NCI-H2171 (cell line): ENCODE measurements at places on chromosomes 6 and 20.

DNA sequence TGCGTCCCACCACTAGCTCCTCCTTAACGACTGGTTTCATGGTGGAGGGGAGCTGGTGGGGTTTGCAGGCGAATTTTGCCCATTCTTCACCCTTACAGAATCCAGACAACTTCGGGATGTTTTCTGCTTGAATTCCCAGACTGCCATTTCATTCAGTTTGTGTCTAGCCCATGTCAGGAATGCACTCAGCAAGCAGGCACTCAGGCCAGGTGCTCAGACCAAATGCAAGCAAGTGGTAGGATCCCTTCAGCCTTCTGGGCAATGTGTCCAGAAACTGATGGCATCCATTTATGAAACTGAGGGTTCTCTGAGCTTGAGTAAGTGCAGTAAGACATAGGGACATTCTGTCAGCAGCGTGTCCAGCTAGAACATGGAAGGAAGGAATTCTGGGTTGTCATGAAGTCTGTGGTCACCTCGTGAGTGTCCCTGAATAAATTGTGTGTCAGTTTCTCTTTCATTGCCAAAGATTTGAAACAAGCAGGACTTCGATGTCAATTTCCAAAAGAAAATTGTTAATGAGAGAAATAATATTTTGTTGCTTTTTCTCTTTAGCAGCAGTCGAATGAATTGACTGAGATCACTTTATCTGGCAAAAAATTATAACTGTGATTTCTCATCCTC, 21.8 kb upstream of the DACT2 start:
- DNase-seq, result no peak

- DNase-seq, result no peak
These were observed 206.8 kb upstream of the SLC35B3 start for GRCh38 chr6:8642131-8642530.

GRCh38 chr20:6714279-6714711, 53.2 kb upstream of the BMP2 start:
- DNase-seq, result no peak

GRCh38 chr20:52457826-52458225, 266.2 kb upstream of the ZFP64 start:
- DNase-seq, result no peak

GRCh38 chr6:69129046-69129445, 494.0 kb downstream of the ADGRB3 start:
- DNase-seq, result no peak

- DNase-seq, result no peak
These were observed 44.2 kb downstream of the PLCG1 start for GRCh38 chr20:41181567-41181966.

- DNase-seq, result no peak
These were observed 24.3 kb upstream of the OLIG3 start for GRCh38 chr6:137518386-137518983.

GRCh38 chr20:25859649-25860530, 163.2 kb upstream of the ZNF337 start:
- DNase-seq, result peak; percentile 68

DNA sequence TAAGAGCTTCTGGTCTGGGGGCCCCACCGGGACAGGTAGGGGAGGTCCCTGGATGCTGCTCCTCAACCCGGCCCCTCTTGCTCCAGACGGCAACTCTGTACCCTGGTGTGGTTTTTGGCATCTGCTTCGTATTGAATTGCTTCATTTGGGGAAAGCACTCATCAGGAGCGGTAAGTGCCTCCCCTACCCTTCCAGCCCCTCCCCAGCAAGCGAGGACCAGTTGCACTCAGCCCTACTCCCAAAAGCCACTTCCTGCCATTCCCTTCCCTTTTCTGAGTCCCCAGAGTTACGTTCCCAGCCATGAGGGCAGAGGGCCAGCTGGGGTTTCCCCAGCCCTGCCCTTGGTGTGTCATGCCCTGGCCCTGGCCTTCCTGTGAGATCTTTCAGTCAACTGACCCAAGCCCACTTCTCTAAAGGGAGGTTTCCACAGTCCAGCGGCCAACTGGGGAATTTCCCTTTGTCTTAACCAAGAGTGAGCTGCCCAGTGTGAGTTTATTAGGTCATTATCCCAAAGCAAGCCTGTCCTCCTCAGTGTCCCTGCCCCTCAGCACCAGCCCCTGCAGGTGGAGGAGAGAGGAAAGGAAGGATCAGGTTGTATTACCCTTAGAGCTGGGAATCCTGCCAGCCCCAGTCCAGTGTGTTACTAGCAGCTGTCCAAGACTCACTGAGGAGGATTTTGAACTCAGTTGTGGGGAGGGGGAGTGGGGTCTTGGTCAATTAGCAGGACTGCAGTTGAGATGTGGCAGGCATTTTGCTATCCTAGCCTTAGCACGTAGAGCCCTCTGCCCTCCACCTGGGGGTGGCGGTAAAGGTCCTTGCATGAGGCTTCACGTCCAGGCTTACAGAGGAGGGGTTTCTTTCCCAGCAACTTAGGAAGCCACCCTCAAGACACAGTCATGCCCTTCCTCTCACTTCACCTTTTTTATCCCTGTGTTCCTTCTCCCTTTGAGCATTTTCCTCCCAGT, 45.8 kb downstream of the TM9SF4 start:
- peak; percentile 39 for DNase-seq

- no peak for DNase-seq
These were observed 80.3 kb downstream of the LPA start for GRCh38 chr6:160583794-160584193.

DNA sequence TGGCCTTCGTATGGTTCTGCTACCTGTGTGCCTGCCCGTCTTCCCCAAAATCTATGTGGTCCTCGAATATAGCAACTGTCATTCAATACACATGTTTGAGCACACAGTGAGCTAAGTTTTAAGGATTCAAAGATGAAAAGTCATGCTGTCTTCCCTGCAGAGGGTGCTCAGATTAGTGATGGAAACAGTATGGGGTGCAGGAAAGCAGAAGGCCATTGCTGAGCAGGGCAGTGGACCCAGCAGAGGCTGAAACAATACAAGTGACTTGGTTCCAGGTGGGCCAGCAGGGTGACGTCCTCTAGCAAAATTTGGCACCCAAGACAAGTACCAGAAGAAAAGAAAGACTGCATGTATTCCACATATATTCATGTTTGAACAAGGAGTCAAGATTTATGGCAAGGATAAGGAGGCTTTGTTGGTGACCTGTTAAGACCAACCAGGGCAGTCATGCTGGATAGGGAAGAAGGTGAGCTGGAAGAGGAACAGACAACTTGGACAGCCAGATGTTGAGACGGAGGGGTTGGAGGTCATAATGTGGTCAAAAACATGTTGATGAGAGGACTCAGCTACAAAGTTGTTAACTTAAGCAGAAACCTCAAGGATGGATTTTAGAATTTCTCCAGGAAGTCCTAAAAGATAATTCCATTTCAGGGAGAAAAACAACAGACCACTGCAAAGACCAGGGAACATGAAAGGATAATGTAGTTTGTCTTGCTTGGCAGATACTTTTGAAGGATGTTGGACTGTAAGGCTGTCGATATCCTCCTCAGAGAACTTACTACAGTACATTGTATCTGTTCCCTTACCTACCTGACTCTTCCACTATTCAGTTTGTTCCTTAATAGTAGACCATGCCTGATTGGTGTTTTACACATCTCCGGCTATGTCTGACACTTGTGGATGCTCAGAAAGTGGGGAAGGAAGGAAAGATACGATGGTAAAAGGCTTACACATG, 2.5 kb downstream of the HLA-DQA1 start:
- no peak for DNase-seq

DNA sequence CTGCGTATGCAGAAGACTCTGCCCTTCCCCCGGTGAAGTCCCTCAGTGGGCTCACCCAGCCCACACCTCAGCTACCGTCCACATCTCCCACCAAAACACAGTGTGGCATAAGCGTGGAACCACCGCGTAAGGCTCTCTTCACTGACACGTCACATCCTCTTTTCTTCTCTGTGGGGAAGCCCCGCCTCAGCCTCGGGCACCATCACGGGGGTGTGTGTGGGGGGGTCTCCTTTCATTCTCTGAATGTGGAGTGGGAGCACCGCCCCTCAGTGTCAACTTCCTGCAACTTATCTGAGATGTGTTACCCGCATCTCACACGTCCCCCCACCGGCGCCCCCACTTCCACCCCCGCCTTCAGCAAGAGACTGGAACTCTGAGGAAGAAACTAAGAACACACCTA, 388.4 kb upstream of the JARID2 start:
- DNase-seq, result no peak

GRCh38 chr6:110421749-110422443, 6.5 kb upstream of the DDO start:
- no peak for DNase-seq

DNA sequence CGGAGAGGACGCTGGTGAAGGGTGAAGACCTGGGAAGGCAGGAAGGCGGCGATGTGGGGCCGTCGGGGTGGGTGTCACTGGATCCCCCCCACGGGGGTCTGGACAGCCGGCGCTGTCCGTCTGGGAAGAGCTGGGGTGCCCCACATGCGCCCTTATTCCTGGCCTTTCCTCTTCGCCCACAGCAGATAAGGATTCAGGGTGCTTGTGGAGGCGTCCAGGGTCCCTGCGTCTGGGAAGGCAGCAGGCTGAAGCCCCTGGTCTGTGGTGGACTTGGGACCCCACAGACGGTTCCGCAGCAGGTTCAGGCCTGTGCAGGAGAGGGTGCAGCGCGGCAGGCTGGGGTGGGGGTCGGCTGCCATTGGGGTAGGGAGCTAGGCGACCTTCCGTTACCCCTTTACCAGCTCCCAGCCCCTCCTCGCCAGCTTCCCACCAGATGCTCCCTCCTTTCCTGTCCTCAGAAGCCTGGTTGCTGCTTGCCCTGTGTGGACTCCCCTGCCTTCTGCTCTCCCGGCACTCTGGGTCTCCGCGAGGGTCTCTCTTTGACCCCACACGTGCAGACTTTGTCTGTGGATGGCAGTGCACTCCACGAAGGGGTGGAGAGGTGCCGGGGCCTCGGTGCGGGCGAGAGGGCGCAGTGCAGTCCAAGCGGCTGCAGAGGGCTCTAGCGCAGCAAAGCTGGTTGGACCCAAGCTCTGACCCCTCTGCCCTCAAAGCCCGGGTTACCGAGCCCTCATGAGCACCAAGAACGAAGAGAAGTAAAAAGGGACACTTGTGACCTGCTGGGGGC, 2.1 kb upstream of the GATA5 start:
- no peak for DNase-seq

DNA sequence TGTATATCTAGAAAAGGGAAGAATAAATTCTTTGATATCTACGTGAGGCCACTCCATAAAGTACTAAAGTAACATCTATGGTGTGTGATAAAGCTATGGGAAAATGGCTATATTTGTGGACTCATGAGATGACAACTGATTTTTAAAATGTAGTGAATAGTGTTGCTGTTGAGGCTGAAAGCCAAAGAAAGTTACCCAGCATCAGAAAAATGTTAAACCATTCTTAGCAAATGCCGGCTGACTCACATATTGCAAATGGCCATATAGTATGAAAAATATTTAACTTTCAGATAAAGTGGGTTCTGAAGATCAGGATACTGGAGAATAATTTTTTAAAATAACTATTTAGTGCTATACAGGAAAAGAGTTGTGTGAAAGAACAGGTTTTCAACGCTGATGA, 129.9 kb upstream of the GRIK2 start:
- no peak for DNase-seq

DNA sequence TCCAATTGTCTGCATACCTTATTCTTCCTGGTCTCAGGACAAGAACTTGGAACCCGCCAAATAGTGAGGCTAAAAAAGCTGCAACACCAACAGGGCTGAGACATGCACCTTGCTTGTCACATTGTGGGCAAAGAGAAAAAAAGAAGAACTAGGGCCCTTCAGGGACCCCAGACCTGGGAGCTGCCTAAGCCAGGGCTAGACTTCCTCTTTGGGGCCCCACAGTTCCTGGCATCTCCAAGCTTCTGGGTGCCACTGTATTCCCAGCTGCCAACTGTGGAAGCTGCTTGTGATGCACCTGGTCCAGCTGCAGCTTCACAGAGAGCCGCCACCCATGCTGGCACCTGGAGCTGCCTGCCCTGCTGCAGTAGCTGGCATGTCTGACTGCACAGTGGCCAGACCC, 370.6 kb downstream of the CD83 start:
- DNase-seq, result no peak

DNA sequence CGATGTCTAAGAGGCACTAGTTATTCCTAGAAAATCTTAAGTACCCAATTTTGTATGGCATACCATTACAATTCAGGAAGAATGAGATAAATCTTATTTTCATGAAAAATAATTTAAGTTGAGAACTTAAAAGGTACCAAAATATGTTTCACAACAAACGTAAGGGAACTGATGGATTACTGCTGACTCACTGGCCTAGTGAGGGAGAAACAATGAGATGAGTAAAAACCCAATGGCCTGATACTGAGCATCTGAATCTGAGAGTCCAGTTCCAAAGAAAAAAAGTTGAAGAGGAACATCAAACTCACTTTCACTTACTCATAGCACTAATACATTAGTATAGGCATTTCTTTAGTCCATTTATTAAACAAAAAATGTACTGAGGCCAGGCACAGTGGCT, 56.0 kb downstream of the MDN1 start:
- no peak for DNase-seq

DNA sequence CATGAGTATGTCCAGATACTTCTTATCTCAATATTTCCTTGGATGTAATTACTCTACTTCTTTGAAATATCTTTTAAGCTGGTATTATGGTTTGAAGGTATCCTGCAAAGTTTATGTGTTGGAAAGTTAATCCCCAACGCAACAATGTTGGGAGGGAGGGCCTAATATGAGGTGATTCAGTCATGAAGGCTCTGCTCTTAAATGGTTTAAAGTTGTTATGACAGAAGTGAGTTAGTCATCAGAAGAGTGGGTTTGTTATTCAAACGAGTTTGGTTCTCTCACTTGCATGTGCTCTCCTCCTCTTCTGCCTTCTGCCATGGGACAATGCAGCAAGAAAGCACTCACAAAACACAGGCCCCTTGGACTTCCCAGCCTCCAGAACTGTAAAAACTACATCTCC, 176.3 kb downstream of the KCNQ5 start:
- DNase-seq, result no peak

DNA sequence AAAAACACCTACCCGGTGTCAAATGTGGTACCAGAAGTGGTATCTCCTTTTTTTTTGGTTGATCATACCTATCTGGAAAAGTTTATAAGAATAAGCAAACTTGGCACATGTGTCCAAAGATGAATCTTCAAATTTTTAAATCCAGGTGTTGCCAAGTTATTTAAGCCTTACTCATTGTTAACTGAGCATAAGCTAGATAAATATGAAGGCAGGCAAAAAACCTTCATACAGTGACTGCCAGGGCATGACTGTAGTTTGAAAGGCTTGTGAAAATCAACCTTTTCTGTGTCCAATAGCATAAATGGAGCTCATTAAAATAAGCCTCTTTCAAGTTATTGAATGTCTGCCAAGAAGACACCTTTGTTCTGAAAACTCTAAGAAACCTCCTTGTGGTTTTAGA, 699.2 kb downstream of the DOK5 start:
- DNase-seq, result no peak

- no peak for DNase-seq
These were observed 25.0 kb downstream of the SIRPA start for GRCh38 chr20:1920252-1920651.

- DNase-seq, result no peak
These were observed 52.1 kb downstream of the RIPOR2 start for GRCh38 chr6:24883618-24884017.

DNA sequence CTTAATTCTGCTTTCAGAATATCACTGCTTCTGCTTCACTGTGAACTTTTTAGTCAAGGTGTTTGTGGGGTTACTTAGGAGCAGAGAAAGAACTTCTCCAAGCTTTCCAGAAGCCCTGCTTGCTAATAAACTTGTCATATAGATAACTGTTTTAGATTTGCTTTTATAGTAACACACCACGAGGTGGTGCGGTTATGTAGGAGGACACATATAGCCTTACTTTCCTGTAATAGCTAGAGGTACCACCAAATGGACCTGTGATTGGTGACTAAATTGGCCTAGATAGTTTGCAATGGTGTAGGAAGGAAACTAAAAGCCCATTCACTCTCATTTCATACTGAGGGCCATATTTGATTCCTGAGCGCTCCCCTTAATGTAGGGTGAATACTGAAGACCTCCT, 52.3 kb upstream of the BCLAF1 start:
- no peak for DNase-seq
